ENCODE measurements at places on chromosomes 1 and 21. TPM values are rescaled to one million over a fixed set of nuclear protein-coding genes. Genes with fewer than 3 reads are reported as not detected.

- no peak overlapping the region for H3K27ac ChIP-seq
- H3K4me1 ChIP-seq, result no peaks in the 10 kb centered on the region
- H3K4me3 ChIP-seq, result no peak overlapping the region
- H3K36me3 ChIP-seq, result no peaks in the 10 kb centered on the region
These were observed 367.2 kb upstream of the ST6GALNAC5 start for GRCh38 chr1:76500116-76500515.

STUM gene
- total RNA-seq, result not detected

CENPF gene
- 7.9 TPM for total RNA-seq

DNA sequence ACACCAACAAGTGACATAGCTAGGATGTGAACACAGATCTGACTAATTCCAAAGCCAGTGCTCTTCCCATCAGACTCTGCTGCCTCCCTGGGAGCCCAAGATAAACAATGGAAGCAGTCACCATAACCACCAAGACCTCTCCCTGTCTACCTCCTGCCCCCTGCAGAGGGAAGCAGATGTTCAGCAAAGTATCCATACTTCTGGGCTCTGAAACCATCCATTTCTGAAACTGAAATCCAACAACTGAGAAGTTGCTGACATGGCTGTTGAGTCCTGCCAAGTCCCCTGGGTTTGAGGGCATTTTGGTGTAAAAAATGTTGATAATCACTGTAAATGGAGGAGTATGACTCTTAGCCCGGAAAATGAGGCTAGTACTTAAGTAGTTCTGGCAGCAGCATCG, 102.1 kb downstream of the TYW3 start:
- no peaks in the 10 kb centered on the region for H3K4me1 ChIP-seq
- no peak overlapping the region for H3K27ac ChIP-seq
- DNase-seq, result no peak
- H3K4me3 ChIP-seq, result no peak overlapping the region

DNA sequence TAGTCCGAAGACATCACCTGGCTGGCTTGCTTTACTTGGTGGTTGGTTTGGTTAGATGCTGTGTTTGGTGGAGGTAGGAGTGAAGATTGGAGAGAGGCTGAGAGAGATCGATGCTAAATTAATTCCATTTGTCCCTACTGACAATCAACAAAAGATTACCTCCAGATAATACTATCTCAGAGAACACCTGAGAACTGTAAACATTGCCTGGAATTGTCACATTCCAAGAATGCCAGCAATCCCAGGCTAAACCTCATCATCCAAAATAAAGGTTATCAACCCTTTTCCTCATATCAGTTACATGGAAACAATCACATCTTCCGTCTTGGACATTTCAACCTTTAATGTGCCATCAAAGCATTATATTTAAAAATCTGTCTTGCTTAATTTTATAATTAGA, 141.0 kb downstream of the GRIK1 start:
- no peak for DNase-seq
- H3K4me1 ChIP-seq, result no peaks in the 10 kb centered on the region
- H3K36me3 ChIP-seq, result no peaks in the 10 kb centered on the region
- no peak overlapping the region for H3K27ac ChIP-seq
- H3K27me3 ChIP-seq, result no peaks in the 10 kb centered on the region
- no peak overlapping the region for H3K4me3 ChIP-seq

FTCD gene
- total RNA-seq, result not detected

GRCh38 chr1:17648457-17649145, 106.5 kb upstream of the ACTL8 start:
- no peak overlapping the region for H3K27ac ChIP-seq
- no peaks in the 10 kb centered on the region for H3K27me3 ChIP-seq

TRIM46 gene
- total RNA-seq, result 6.1 TPM

RPTN gene
- not detected for total RNA-seq

GRCh38 chr1:65011983-65012382, 45.6 kb upstream of the JAK1 start:
- DNase-seq, result no peak
- no peaks in the 10 kb centered on the region for H3K27me3 ChIP-seq
- peaks cover 23% of the 10 kb centered on the region for H3K4me1 ChIP-seq
- H3K4me3 ChIP-seq, result no peak overlapping the region
- H3K36me3 ChIP-seq, result no peaks in the 10 kb centered on the region

- H3K27me3 ChIP-seq, result no peaks in the 10 kb centered on the region
- no peak overlapping the region for H3K27ac ChIP-seq
- no peak for DNase-seq
- no peaks in the 10 kb centered on the region for H3K36me3 ChIP-seq
- H3K4me1 ChIP-seq, result no peaks in the 10 kb centered on the region
These were observed 544.8 kb upstream of the CAMK1G start for GRCh38 chr1:209038735-209039134.

SGIP1 gene
- total RNA-seq, result not detected

PTBP2 gene
- 31.9 TPM for total RNA-seq

- H3K4me1 ChIP-seq, result no peaks in the 10 kb centered on the region
- no peak for DNase-seq
- H3K4me3 ChIP-seq, result no peak overlapping the region
- H3K27ac ChIP-seq, result no peak overlapping the region
- peaks cover 4% of the 10 kb centered on the region for H3K27me3 ChIP-seq
- no peaks in the 10 kb centered on the region for H3K36me3 ChIP-seq
These were observed 123.2 kb downstream of the SMYD2 start for GRCh38 chr1:214404154-214404553.

TEX38 gene
- not detected for total RNA-seq

DNA sequence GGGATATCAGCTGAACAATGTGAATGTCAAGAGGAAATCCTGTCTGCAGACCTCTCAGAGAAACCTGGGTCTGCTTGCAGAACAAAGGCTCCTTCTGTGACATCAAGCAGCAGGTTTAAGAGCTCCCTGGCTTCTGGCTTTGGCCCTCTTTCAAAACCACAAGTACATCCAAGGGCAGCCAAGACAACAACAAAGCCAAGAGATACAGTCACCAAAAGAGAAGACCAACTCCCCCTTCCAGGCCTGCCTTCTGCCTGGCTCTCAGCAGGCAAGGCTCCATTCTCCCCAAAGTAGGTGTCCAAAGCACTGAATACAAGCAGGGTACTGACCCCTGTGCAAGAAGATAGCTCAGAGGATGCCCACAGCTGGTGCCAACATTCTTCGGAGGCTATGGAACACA, 11.5 kb downstream of the BCAR3 start:
- H3K4me1 ChIP-seq, result no peaks in the 10 kb centered on the region
- no peak overlapping the region for H3K27ac ChIP-seq
- peaks cover 1% of the 10 kb centered on the region for H3K27me3 ChIP-seq
- no peaks in the 10 kb centered on the region for H3K36me3 ChIP-seq

RGS2 gene
- 156 TPM for total RNA-seq

TIPRL gene
- 25.0 TPM for total RNA-seq

GRCh38 chr1:46708121-46708520, 10.8 kb downstream of the EFCAB14 start:
- H3K4me1 ChIP-seq, result no peaks in the 10 kb centered on the region
- H3K27me3 ChIP-seq, result no peaks in the 10 kb centered on the region
- no peak for DNase-seq
- H3K4me3 ChIP-seq, result no peak overlapping the region
- peaks cover 82% of the 10 kb centered on the region for H3K36me3 ChIP-seq

All from CD4-positive, CD25-positive, alpha-beta regulatory T cell (primary cell).